ENCODE measurements at places on chromosomes 1 and 21. TPM values are rescaled to one million over a fixed set of nuclear protein-coding genes. Genes with fewer than 3 reads are reported as not detected.

Gene MYCL
- total RNA-seq = 0.38 TPM

Gene SLC2A5
- total RNA-seq = 0.13 TPM

Gene PLA2G2A
- total RNA-seq = not detected

Gene GRIK3
- not detected for total RNA-seq

Gene ANKRD34A
- under 0.01 TPM for total RNA-seq

Gene SFPQ
- total RNA-seq = 127 TPM

Gene SLAMF8
- total RNA-seq = not detected

Gene CAPN2
- total RNA-seq = 147 TPM

Gene NHLH1
- under 0.01 TPM for total RNA-seq

Gene UBL4B
- not detected for total RNA-seq

Gene LCE1F
- total RNA-seq = not detected

Gene CAPN9
- total RNA-seq = not detected

Gene ALG14
- total RNA-seq = 1.5 TPM

Gene NPR1
- 50.6 TPM for total RNA-seq

Gene CAPZA1
- total RNA-seq = 171 TPM

Gene SLAMF9
- total RNA-seq = not detected

Gene CD1D
- 0.13 TPM for total RNA-seq

Gene CTTNBP2NL
- total RNA-seq = 13.0 TPM

Gene FCGR2B
- total RNA-seq = not detected

Gene HTR6
- 0.13 TPM for total RNA-seq

Gene PKLR
- not detected for total RNA-seq

Gene FASLG
- total RNA-seq = not detected

Gene CYB561D1
- 3.1 TPM for total RNA-seq

Gene KLF18
- not detected for total RNA-seq

Gene MAEL
- not detected for total RNA-seq

Gene LENEP
- 0.13 TPM for total RNA-seq

Gene KRTAP11-1
- not detected for total RNA-seq
